ENCODE measurements at places on chromosomes 2 and 18. TPM values are rescaled to one million over a fixed set of nuclear protein-coding genes. Genes with fewer than 3 reads are reported as not detected.

Gene POTEJ
- total RNA-seq: not detected

Gene IL36RN
- total RNA-seq: 0.14 TPM

Gene RGPD3
- 0.10 TPM for total RNA-seq

Gene HPCAL1
- total RNA-seq: 11.8 TPM

- no peaks in the 10 kb centered on the region for H3K36me3 ChIP-seq
- no peak overlapping the region for H3K27ac ChIP-seq
- H3K4me3 ChIP-seq: no peak overlapping the region
- DNase-seq: no peak
Observed at GRCh38 chr18:80229363-80229762, 18.0 kb downstream of the PARD6G start.

DNA sequence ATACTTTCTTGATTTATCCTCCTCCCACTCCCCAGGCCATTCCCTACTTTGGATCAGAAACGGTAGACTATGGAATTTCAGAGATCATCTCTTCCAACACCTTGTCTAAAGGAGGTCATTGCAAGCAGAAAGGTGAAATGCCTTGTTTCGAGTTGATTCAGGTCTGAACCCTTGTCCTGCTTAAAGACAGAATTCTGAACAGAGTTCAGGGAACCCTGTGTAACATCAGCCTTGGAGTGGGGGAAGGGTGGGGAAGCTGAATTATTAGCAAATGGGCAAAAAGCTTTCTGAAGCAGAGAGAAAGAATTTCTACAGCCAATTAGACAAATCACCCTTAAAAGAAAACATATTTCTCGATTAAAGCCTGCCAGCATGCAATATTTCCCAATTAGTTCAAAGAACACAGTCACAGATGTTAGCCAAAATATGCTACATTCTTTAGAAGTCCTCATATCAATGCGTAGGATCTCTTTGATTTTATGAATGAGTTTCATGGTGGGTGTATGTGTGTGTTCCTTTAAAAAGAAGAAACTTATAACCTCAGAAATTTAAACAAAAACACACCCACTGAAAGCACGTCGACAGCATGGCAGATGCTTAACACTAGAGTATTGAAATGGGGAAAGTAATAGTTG, 353.1 kb downstream of the RND3 start:
- peaks cover 17% of the 10 kb centered on the region for H3K4me1 ChIP-seq
- H3K27me3 ChIP-seq: no peaks in the 10 kb centered on the region
- no peak overlapping the region for H3K4me3 ChIP-seq
- DNase-seq: peak; percentile 88
- H3K36me3 ChIP-seq: no peaks in the 10 kb centered on the region

- H3K27ac ChIP-seq: no peak overlapping the region
- H3K4me1 ChIP-seq: no peaks in the 10 kb centered on the region
- peaks cover 23% of the 10 kb centered on the region for H3K36me3 ChIP-seq
- DNase-seq: no peak
- no peak overlapping the region for H3K4me3 ChIP-seq
Observed at GRCh38 chr2:37098416-37099118, 14.2 kb downstream of the GPATCH11 start.

- H3K4me3 ChIP-seq: no peak overlapping the region
- no peak for DNase-seq
- no peaks in the 10 kb centered on the region for H3K36me3 ChIP-seq
Observed at GRCh38 chr18:67331857-67332256, 184.7 kb downstream of the DSEL start.

DNA sequence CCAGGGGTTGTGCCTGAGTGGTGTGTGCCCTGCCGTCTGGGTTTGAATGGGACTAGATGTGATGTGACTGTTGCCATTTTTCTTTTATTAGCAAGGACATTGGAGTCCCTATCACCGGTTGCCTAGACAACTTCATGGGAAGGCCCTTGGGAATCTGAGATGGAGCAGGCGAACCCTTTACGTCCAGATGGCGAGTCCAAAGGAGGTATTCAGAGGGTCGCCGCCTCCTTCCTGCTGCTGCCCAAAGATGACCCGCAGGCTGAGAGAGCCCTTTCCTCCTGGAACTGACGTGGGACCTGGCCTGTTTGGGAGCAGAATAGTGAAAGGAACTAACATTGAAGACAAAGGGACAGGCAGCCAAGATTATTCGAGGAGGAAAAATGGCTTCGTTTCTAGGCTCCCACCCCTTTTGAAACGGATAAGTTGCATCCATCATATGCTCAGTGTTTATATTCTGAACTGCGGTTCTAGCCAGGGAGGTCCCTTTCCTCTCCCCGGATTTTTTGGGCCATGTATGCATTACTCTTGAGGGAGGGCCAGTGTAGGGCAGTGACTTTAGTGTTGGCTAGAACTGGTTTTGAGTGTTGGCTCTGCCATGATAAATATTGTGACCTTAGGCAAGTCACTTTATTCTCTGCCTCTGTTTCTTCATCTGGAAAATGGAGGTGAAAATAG, 673 bp downstream of the CENPO start:
- no peaks in the 10 kb centered on the region for H3K27me3 ChIP-seq
- no peaks in the 10 kb centered on the region for H3K36me3 ChIP-seq
- H3K27ac ChIP-seq: peak overlapping the region; percentile 98
- DNase-seq: peak; percentile 41

All from astrocyte (in vitro differentiated cells and primary cell).